ENCODE measurements at places on chromosomes 1 and 21.
A peak's percentile ranks its signal among the peaks of the same experiment; 100 is the strongest.

DNA sequence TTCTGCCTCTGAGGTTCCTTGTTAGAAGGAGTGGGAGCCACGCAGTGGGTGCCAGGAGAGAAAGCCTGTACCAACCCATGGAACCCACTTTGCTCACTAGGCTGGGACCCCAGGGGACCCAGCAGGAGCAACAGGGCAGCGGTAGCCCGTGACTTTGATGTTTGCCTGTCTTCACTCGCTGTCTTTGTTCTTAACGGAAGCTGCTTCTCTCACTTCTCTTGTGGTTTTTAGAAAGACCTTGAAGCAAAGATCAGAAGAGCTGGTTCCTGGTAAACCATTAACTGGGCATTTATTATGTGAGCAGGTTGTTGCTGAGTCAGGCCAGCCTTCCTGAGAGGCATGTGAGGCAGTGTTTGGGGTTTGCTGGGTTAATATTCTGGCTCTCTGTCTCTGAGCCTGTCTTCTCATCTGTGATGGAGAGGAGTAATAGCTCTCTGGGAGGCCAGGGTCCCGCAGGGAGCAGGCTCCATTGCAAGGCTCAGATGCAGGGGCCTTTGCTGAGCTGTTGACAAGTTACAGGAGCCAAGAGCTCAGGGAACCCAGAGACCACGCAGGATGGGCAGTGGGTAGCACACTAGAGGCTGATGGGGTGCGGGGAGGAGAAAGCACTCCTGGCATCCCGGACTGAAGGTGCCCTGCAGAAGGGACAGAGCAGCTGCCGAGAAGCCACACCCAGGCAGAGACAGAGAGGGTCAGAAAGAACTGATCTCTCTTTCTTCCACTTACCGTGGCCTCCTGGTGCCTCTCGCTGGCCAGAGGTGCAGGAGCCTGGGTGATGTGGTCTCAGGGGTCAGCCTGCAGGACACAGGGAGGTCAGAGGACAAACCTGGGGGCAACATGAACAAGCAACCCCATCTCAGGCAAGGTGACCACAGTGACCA lies 367.5 kb upstream of the C1orf174 start:
- peak; percentile 63 for DNase-seq

DNA sequence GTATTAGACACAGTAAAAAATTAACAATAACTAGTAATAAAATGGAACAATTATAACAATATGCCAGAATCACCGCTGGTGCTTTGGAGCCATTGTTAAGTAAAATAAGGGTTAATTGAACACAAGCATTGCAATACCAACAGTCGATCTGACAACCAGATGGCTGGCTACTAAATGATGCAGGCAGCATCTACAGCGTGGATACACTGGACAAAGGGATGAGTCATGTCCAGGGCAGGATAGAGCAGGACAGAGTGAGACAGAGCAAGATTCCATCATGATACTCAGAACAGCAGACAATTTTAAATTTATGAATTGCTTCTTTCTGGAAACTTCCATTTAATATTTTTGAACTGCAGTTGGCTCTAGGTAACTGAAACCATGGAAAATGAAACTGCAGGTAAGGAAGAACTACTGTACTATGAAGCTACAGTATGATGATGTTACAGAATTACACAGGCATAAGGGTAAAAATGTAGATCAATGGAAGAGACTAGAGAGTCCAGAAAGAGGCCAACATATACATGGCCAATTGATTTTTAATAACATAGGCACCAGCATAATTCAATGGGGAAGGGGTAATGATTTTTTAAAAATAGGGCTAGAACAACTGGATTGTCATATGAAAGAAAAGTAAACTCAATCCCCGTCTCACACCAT lies 168.7 kb downstream of the RRAGC start:
- no peak for DNase-seq

GRCh38 chr1:119204197-119204960 lies 63.9 kb upstream of the WARS2 start:
- no peak for DNase-seq

- no peak for DNase-seq
Measured at GRCh38 chr1:156698995-156699394, 6.4 kb downstream of the CRABP2 start.

DNA sequence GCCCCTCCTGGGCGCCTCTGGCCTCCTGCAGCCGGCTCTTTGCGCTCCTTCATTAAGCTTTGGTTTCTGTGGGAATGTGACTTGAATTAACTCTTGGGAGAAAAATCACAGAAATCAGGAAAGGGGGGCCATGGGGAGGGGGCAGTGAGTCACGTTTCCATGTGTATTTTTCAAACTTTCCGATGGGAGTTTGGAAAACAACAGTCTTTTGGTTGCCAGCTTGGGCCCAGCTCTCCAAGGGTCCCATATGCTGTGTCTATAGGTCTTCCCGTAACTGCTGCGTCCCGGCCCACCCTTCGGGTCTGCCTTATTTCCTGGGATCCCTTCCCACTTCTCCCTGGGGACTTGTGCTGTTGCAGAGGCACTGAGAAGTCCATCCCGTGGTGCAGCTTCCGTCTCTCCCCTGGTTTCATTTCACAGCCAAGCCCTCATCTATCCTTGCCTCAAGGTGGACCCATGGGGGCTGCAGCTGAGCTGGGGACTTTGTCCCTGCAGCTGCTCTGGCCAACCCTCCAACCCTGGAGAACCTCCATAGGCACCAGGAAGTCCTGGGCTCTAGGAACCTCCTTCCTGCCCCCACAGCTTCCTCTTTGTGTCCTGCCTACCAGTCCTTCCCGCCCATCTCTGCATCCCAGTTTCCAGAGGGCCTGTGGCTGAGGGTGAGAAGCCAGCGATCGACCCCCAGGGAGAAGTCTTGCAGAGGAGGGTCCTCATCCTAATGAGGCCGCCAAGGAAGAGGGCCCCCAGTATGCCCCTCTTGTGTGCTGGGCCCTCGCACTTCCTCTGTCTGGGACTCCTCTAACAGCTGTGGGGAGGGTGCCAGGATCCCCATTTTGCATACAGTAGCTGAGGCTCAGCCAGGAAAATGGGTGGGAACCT lies 11.6 kb upstream of the LMNA start:
- no peak for DNase-seq

DNA sequence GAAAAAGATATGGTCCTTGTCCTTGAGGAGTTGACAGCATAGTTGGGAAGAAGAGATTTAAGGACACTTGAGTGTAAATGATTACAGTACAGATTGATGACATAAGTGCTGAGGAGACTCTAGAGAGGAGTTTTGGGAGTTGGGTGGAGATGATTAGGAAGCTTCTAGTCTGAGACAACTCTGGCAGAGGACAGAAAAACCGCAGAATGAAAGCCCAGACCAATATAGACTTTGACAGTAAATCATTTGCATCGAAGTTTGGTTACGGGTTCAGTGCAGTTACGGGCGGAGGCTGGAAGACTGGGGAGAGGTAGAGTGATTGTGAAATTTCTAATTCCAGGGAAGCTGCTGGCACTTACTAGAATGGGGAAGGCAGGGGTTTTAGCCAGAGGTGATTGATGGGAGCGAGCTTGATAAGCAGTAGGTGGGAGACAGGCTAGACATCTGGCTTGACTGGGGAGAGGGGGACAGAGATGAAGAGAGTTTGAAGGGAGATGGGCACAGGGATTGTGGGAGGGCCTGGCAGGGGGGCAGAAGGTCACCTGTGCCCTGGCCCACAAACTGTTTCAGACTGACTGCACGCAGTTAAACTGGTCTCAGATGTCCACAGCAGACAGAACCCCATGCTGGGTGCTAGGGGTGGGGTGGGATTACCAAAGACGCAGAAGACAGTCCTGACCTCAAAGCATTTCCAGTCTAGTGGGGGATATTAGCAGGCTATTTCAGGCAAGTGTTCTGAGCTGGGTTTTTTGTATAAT lies 20.1 kb downstream of the SH2D2A start:
- no peak for DNase-seq

DNA sequence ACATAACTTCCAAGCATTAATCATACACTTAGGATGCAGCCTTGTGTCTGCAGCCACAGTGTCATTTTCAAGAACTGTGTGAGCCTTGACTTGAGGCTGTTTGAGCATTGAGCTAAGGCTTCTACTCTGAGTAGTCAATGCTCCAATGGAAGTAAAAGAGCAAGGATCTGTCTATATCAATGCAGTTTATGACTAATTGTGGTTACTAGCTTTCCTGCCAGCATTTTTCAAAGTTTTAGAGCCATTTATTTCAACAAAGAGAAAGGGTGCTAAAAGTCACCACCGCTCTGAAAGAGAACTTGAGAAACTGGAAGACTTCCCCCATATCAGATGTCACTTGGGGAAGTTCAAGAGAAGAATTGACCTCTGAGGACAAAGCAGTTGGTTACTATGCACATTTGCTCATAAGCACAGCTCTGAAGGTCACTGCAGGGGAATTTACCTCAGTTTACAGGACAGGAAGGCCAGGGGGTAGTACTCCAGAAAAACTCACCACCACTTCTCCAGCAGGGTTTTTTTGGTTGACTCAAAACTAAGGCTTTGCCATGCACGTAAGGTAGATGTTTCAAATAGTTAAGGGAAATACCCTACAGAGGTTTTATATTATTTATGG lies 24.5 kb upstream of the RGS1 start:
- no peak for DNase-seq

- DNase-seq = no peak
Measured at GRCh38 chr1:7526196-7526866, 244.8 kb upstream of the VAMP3 start.

- DNase-seq = no peak
Measured at GRCh38 chr1:47594627-47595026, 156.8 kb downstream of the FOXD2 start.

DNA sequence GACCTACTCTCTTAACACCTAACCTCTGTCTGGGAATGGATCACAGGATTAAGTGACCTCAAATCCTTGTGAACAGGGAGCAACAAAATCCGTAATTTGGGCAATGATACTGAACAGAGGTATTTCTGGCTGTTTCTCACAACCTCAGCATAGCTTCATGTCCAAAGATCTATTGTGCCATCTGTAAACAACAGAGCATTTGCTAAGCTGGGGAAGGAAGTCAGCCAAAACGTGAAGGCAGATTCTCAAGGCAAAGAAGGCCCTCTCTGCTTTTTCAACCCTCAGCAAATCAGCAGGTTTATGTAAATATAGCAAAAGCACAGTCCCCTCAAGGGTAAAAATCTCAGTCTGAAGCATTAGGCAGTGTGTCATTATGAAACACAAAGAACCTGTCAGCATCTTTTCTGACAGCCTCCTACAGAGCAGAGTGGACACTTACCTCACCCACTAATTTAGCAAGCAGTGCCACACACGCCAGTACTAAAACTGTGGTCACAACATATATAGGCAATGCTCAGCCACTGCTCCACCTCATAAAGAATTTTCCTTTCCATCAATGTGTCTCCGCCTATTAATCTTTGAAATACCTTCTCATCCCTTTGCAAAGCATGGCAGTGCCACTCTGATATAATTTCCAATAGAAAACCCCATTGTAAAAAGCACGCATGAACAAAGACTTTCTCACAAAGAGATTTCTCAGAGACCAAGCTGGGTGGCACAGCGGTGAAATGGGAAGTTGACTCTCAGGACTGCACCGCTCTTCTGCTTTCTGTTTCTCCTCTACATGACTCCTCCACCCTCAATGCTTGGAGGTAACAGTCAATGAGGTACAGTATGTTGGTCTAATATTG lies 188.0 kb downstream of the RERE start:
- DNase-seq = peak; percentile 35

- DNase-seq = no peak
Measured at GRCh38 chr1:22853651-22854185, 118.9 kb downstream of the LACTBL1 start.

GRCh38 chr1:27614625-27615344 lies 10.8 kb upstream of the AHDC1 start:
- DNase-seq = no peak

GRCh38 chr1:229756666-229757065 lies 130.6 kb downstream of the URB2 start:
- no peak for DNase-seq

DNA sequence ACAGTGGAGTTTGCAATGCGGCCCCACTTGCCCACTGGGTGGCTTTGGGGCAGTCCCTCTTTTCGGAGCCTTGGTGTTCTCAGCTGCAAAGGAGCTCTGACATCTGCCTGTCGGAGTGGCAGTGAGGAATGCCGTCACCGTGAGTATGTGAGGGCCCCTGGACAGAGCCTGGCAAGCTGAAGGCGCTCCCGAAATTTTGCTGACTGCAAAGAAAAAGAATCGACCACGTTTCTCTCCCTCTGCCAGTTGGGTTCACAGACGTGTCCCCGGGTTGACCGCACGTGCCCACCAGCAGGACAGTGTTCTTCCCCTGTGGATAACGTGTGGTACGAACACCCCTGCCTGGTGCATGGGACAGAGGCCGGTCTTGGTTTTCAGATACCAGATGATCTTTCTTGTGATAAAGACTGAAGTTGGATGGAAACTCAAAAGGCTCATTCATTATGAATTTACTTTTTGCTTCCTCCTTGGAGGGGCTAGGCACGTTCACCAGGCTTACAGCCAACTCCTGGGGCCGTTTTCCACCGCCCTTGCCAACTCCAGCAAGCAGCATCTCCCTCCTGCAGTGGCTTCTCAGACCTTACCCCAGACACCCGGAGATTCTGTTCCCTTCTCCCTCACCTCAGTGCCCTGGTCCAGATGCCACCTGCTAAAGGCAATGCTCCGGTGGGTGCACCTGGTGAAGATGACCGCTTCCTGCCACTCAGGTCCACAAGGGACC lies 29.7 kb downstream of the ECE1 start:
- no peak for DNase-seq

DNA sequence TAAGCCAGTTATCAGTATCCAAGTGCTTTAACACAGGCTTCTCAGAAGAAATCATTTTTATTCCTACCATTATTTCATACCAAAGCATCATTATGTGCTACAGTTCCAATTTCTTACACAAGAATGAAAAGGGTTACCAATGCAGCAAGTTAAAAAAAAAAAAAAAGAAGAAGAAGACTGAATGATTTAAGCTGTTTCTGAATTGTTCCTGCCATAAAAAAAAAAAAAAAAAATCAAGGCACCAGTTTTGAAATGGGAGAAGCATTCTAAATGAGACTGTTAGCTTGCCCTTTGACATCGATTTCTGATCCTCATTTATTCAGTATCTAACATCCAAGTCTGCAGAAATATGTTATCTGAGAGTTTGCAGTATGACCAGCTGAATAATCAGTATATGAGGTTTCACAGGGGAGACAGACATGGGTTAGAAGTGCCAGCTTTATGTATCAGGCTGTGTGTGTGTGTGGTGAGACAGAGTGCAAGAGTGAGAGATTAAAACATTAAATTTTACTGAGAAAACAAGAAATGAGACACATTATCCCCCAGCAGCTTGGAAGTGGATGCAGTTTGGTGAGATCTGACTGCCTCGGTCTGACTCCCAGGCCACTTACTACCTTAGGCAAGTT lies 105.8 kb downstream of the COLGALT2 start:
- DNase-seq = no peak

DNA sequence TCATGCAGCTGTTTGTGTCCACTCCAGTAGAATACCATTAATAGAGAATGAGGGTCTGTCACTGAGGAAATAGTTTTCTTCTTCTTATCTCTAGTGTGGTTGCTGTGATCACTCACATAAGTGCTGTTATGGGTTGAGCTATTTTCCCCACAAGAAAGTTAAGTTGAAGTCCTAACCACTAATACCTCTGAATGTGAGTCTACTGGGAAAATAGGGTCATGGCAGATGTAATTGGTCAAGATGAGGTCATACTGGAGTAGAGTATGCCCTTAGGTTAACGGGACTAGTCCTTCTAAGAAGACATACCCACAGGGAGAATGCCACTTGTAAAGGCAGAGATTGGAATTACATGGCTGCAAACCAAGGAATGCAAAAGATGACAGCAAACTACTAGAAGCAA lies 70.5 kb upstream of the COL24A1 start:
- no peak for DNase-seq

- no peak for DNase-seq
Measured at GRCh38 chr1:74780594-74780993, 47.6 kb downstream of the TYW3 start.

Measured in GM19239 (cell line).